Activated naive CD4-positive, alpha-beta T cell (primary cell): ENCODE measurements at places on chromosomes 5 and 9.

DNA sequence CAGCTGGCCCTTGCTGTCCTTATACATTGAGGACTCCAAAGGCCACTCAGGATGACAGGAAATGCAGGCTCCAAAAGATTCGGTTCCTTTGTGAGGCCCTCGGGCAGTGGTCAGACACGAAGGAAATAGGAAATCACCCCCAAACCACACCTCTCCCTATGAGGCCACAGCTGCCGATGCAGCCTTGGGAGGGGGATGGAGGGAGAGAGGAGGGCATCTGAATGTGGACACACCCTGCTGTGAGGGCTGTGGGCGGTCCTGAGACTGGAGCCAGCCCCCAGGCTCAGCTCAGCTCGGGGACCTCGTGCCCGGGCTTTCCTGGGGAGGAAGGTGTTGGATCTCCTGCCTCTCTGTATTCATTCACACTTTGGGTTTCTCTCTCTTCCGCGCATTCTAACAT, 2.7 kb upstream of the CLPTM1L start:
- DNase-seq = no peak

- DNase-seq = no peak
These were observed 167.1 kb upstream of the RAI14 start for GRCh38 chr5:34488984-34489383.

GRCh38 chr9:116585896-116586295, 101.2 kb upstream of the TRIM32 start:
- no peak for DNase-seq

GRCh38 chr5:93100976-93101375, 480.0 kb downstream of the NR2F1-AS1 start:
- DNase-seq = no peak

GRCh38 chr5:2200261-2200950, 317.7 kb upstream of the IRX4 start:
- DNase-seq = no peak
